ENCODE measurements at places on chromosomes 4 and X. TPM values are rescaled to one million over a fixed set of nuclear protein-coding genes. Genes with fewer than 3 reads are reported as not detected.

The GLRA2 gene
- total RNA-seq: not detected

The NUP62CL gene
- total RNA-seq: not detected

The TRPC5OS gene
- total RNA-seq: not detected

The CDS1 gene
- 1.5 TPM for total RNA-seq

The NLGN4X gene
- total RNA-seq: not detected

The PNMA3 gene
- 0.07 TPM for total RNA-seq

The SSX4B gene
- not detected for total RNA-seq

The COL4A5 gene
- 7.2 TPM for total RNA-seq

The POU3F4 gene
- total RNA-seq: not detected

The TEC gene
- total RNA-seq: 4.1 TPM

The FDCSP gene
- total RNA-seq: not detected

The CDKL2 gene
- total RNA-seq: not detected

The PRKG2 gene
- total RNA-seq: 0.05 TPM

The SUPT20HL1 gene
- total RNA-seq: not detected

The SMC1A gene
- 26.0 TPM for total RNA-seq

The TNIP3 gene
- 0.23 TPM for total RNA-seq

The UGT2A1 gene
- total RNA-seq: not detected

The DLG3 gene
- 6.7 TPM for total RNA-seq
